ENCODE measurements at places on chromosomes 5 and 9.

DNA sequence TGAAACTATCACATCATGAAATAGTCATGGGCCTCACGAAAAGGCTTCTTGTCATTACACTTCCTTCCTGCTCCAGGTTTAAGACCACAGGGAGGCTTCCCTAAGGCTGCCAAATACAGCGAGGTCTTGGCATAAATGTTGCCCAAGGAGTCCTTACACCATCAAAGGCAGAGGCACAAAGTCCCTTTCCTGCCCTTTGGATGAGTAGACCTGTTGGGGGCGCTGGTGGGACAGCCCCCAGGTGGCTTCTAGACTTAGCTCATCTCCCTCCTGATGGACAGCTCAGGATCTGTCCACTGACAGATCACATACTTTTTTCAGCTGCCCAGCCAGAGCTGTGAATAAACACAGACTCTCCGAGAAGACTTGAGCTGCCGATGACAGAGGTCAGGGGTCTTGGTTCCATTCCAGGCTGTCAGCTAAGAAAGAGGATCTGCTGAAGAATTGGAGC, 15.5 kb upstream of the MEGF9 start:
- DNase-seq, result no peak

DNA sequence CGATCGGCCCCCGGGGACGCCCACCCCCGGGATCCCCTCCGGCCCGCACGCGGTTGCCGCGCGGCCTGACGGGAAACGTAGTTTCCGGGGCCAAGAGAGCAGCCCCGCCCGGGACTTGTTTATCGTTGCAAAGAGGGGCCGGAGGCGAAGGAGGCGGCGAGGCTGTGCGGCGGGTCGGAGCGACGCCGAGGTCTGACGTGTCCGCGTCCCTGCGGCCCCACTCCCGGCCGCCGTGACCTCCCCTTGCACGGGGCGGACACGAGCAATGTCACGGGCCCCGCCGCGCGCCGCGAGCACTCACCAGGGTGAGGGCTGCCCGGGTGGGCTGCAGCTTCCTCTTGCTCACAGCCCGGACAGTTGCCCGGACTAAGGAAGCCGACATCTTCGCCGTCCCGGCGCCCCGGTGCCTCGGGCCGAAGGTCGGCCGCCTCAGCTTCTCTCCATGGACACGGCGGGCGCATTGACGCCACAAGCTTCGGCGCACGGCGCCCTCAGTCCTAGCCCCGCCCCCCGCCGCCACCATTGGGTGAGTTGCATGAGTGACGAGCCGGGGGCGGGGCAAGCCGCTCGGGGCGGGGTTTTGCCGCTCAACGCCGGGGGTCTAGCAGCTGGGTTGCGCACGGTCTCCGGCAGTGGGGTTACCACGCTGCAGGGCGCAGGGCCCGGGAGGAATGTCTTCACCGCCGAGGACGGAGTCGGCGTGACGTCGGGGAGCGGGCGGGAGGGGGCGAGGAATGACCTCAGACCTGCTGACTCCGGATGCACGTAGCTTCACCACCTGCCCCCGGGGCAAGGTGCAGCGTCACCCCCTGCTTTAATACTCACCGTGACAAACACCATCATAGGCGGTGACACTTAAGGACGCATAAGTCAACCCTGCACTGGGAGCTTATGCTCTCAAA, at the start of gene ISCA1:
TSS of gene ISCA1 (minus strand) at position 462 of the 902 bp plus-strand sequence. CDS start at position 382, 80 bp downstream.
- DNase-seq, result peak; percentile 96

DNA sequence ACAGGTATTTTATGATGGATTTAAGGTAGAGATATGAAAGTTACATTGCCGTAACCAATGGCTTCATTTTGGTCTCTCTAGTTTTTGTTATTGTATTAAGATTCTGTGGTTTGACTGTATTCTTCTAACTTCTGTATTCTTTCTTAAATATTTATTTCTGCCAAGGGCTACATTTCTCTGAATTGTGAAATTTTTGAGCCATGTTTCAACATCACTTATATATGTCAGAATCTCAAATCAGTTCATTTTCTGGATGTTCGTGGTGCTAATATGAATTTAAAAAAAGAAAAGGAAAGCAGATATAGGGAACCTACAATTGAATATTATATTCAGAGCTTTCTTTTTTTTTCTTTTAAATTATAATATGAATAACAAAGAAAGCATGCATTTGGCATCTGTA, 142.7 kb downstream of the ANXA1 start:
- no peak for DNase-seq

- DNase-seq, result no peak
Measured at GRCh38 chr9:91071184-91071990, 269.8 kb downstream of the SYK start.

GRCh38 chr5:15993919-15994318, 185.7 kb downstream of the MARCHF11 start:
- no peak for DNase-seq

DNA sequence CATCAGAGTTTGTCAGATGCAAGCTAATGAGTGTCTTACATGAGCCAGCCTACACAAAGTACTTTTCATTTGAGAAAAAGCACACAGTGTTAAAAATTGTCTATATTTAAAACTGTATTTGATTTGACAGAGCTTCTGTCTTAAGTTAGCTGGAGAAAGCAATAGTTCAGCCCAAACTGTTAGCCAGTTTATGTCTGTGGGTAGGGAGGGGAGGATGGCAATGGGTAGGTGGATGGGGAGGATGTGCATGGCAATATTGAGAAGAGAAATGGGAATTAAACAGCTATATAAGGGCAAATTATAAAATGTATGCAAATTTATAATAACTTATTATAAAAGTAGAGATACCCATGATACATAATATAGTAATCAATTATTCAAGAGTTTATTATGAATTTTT, 31.3 kb downstream of the CDH9 start:
- DNase-seq, result no peak

DNA sequence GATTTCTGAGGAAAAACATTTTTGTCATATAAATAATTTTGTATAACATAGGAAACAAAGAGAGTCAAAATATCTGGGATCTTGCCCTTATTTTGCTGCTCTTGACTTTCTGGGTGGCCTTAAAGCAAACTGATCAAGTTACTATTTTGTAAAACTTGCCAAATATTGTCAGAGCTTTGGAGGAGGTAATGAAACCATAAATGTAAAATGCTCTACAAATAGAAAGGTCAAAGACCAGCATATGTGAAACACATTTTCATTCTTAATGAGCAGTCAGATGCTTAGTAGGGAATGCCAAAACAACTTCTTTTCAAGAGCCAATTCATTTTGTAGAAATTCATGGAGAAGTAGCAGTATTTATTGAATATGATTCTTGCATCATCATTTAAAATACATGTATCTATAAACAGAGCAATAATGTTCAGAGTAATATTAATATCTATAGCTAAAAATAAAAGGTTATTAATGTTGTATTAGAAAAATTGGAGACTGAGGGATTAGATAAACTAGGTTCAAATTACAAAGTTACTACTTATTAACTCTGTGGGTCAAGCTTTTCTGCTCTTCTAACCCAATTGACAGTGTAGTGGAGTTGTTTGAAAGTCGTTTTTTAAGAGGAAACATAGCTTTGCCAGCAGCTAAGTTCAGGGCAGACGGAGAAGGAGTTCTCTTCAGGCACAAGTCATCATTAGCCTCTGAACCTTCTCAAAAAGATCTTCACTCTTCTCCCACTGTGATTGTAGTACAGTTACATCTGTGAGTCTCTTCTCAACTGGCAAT, 2053.1 kb downstream of the EFNA5 start:
- DNase-seq, result no peak

GRCh38 chr5:92518318-92518904, 1062.6 kb downstream of the NR2F1-AS1 start:
- DNase-seq, result no peak

GRCh38 chr9:134216449-134216951, 52.1 kb upstream of the RNU6ATAC start:
- DNase-seq, result no peak

DNA sequence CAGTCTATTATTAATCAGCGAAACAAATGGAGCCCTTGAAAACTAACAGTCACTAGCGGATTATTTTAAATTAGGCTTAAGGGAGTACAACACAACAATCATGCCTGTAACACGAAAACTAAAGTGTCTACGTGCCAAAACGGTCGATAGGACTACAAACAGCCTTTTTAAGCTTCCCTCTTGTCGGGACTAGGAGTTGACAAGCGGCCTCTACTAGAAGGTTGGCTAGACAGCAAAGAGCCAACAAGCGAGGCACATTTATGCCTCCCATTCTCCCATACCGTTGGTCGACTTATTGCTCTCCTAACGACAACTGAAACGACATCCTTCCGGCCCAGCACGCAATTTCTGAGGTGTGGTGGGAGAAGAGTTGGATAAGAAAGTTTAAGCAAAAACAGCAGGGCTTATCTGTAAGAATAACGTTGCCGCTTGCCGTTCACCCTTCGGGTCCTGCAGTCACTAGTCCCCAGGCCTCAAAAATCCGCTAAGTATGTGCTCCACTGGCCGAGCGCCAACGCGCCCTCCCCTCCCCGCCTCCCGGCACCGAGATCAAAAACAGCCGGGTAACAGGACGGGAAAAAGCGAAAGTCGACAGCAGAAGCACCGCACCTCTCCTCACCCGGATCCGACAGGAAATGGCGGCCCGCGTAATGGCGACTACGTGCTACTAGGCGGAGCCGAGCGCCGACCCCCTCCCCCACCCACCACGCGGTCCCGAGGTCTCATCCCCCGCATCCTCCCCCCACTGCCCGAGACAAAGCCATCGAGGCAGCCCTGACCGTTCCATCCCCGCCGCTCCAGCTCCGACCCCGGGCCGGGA, 813 bp downstream of the HNRNPK start:
- peak; percentile 90 for DNase-seq

DNA sequence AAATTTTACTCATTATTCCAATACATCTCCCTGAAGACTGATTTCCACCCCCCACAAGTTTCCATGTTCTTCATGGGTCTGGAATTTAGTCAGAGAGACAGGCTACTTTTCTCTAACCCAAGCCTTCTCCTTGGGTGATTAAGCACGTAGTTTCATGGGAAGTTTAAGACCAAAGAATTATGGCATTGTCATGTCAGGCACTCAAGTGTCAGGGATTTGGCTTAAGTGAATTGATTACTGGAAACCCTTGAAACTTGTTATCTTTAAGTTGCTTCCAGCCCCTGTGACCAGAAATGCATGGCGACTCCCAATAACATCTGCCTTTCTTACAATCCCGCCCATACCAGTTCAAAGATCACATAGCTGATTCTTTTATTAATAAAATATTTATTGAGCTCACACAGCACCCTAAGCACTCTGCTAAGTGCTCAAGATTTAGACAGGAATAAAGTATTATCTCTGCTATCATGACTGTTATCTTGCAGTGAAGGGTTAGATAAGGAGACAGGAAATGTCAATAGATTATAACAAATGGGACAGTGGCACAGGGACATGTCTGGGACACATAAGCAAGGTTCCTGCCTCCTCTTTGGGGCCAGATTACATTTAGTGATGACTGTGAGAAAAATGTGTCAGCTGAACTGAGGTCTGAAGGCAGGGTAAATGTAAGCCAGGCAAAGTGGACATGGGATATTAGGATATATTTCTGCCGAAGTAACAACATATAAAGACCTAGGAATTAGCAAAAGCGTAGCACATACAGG, 241.2 kb upstream of the TNC start:
- no peak for DNase-seq

- no peak for DNase-seq
Measured at GRCh38 chr9:20512106-20512505, 110.2 kb downstream of the MLLT3 start.

DNA sequence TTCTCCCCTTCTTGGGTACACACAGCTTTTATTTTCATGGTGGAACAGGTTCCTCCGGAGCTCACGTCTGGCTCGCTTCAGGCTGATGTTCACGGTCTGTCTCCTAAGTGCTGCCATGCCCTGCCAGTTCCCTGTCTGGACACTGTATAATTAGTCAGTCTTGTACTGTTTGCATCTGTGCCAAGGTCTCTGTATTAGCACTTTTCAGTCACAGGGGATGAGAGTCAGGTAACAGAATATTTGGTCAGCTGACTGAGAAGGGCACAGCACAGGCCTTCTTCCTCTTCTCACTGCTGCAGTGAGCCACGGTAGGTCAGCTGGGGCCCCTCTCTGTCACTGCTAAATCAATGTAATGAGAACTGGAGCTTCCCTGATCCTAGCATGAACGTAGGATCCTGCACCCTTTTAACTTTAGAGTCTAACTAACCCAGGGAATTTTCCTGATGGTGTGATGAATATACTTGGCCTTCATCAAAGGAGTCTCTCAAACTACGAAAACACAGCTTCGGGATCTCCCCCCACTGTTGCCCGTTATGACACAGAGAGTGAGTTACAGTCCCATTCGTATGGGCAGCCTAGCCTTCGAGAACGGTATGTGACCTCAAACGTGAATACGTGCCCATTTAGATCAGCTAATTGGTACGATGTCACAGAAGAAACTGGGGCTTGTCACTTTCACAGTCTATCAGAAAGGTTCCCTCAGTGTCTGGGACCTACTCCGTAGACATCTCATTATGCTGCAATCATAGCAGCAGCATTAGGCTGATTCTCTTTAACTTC, 354.1 kb upstream of the RFX3 start:
- DNase-seq, result no peak

DNA sequence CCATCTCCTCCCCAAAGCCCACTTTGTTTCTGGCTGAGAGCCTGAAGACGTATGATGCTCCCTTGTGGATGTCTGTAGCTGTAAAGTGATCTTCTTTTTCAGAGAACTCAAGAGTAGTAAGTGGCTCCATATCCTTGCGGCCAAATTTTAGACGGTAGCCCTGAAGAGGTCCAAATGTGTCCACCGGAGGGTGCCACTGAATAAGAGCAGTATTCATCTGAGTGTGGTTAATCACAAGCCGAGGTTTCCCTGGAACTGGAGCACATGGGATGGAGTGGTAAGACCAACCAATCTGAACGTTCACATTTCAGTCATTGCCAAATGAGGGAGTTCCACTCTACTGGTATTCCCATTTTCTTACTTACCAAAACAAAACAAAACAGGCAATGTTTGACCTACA, 686.5 kb upstream of the DMAC1 start:
- DNase-seq, result no peak

DNA sequence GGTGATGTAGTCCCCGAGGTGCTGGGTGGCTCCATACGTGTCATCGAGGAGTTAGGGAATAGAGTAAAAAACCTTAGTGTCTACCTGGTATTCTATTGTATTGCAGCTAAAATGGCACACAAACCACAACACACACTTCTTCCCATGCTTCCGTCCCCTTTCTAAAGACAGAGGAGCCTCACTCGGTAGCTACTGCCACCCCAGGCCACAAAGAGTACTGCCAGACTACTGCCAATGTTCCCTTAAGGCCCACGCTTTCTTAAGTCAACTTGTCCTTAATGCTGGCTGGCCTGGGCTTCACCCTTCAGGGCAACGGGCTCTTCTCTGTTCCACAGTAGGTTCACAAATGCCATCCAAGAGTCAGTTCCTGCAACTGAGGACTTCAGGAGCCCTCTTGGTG, 673.0 kb downstream of the ELAVL2 start:
- DNase-seq, result no peak

DNA sequence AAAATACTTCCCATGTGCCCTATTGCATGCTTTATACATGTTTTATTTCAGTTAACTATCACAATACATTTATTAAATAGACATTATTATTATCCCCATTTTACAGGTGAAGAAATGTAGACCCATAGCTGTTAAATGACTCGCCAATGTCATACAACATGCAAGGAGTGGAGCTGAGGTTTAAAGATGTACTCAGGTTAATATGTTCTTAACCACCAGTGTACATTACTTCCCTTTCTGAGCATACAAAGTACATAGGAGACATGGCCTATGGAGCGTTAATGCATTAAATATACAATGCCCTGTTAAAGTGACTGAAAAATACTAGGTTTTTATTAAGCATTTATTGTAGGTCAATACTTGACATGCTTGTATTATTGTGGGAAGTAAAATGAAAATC, 407.0 kb downstream of the PDE4D start:
- no peak for DNase-seq

GRCh38 chr9:21081451-21081850, 3.7 kb upstream of the IFNB1 start:
- no peak for DNase-seq

GRCh38 chr9:85742597-85742936, 813 bp upstream of the AGTPBP1 start:
- no peak for DNase-seq
